Small intestine (tissue), 16 donors: ENCODE measurements at places on chromosomes 1 and 21. TPM values are rescaled to one million over a fixed set of nuclear protein-coding genes. Genes with fewer than 3 reads are reported as not detected.

AADACL3 gene
- not detected for polyA plus RNA-seq

PRPF38A gene
- 55.6 TPM for polyA plus RNA-seq

DNA sequence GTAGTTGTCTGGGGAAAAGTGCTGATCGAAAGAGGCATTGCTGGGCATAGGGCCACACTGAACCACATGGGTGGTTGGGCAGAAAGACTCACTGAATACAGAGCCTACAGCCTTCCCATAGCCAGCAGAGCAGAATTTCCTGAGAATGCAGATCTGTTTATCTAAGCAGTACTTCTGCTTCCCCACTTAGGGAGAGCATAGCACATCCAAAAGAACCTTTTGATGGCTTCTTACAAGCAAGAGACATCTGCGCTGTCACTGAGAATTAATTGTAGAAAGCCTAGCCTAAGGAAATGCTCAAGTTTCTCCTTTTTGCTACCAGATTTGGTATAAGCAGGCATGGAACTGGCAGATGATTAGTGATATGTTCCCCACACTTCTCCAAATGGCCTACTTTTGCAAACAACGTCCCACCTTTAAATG lies 13.0 kb upstream of the KLHDC8A start:
- no peaks in the 10 kb centered on the region for H3K36me3 ChIP-seq
- no peak for DNase-seq
- no peaks in the 10 kb centered on the region for H3K4me1 ChIP-seq

DNA sequence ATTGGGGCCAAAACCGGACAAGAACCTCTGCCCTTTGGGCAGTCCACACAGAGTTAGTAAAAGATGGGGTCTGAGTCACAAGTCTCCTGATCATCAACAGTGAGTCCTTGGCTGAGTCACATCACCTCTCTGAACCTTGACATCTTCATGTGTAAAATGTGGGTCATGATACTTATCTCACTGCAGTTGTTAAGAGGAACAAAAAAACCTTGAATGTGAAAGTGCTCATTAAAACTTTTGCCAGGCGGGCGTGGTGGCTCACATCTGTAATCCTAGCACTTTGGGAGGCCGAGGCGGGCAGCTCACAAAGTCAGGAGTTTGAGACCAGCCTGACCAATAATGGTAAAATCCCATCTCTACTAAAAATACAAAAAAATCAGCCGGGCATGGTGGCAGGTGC lies 15.7 kb downstream of the S100A16 start:
- no peaks in the 10 kb centered on the region for H3K27me3 ChIP-seq
- DNase-seq = no peak
- H3K27ac ChIP-seq = no peak overlapping the region
- H3K4me1 ChIP-seq = peaks cover 3% of the 10 kb centered on the region

DNA sequence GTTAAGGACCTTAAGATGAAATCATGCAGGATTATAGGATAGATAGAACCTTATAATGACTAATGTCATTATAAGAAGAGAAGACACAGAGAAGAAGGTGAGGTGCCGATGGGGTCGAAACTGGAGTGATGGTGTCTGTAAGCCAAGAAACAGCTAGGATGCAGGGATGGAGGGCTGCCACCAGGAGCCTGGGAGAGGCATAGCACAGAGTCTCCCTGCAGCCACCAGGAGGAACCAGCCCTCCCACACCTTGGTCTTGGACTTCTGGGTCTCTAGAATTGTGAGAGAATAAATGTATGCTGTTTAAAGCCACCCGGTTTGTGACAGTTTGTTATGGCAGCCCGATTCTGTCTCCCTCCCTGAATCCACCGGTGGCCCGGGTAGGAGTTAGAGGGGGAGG lies 337.2 kb upstream of the AJAP1 start:
- H3K36me3 ChIP-seq = no peaks in the 10 kb centered on the region
- no peak for DNase-seq
- no peak overlapping the region for H3K27ac ChIP-seq
- H3K4me1 ChIP-seq = no peaks in the 10 kb centered on the region
- no peak overlapping the region for H3K4me3 ChIP-seq
- no peaks in the 10 kb centered on the region for H3K27me3 ChIP-seq

DNA sequence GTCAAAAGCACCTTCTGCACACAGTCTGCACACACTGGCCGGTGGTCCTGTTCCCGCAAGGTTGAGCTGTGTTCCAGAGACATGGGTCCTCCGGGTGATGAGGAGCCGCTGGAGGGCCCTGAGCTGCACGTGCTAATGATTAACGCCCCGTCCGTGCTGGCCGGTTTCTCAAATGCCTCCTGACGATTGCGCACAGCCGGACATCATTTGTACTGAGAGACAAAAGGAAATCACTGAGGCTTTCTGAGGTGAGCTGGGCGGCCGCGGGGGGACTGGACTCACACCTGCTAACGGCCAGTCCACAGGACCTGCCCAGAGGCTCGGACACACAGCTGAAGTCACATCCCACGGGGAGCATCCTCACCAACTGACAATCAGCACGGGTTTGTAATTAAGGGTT lies 29.2 kb downstream of the POFUT2 start:
- H3K4me3 ChIP-seq = no peak overlapping the region
- no peaks in the 10 kb centered on the region for H3K4me1 ChIP-seq
- H3K27me3 ChIP-seq = peaks cover 15% of the 10 kb centered on the region
- no peaks in the 10 kb centered on the region for H3K36me3 ChIP-seq
- no peak overlapping the region for H3K27ac ChIP-seq

DNA sequence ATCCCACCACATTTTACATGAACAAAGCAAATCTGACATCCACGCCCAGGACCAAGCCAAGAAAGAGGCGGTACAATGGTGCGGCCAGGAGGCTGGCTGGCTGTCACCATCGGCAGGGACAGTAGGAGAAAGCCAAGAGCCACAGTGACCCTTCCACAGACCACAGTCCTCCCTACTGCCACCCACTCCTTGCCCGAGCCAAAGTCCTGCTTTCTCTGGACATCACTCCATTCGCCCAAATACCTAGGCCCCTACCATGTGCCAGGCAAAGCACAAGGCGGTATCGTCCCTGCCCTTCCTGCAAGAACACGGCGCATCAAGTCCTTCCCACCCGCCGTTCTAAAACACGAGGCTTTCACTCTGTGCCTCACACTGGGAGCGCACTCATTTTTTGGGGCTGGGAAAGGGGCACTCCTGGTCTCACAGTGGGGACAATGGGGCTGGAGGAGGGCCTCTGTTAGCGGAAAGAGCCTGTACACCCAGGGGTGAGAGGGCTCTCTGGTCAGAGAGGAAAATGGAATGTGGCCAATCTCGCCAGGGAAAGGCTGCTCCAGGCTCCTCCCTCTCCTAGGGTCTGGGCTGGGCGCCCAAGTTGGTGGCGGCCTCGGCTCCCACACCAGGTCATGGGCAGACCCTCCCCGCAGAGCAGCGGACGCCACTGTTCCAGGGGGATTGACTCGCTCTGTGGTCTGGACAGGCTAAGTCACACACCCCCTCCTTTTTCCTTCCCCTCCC lies 26.5 kb downstream of the SSBP3 start:
- H3K4me3 ChIP-seq = no peak overlapping the region
- no peaks in the 10 kb centered on the region for H3K27me3 ChIP-seq
- no peak for DNase-seq
- no peak overlapping the region for H3K27ac ChIP-seq
- H3K4me1 ChIP-seq = peaks cover 15% of the 10 kb centered on the region

CFHR2 gene
- polyA plus RNA-seq = not detected

KRTAP7-1 gene
- not detected for polyA plus RNA-seq

DNA sequence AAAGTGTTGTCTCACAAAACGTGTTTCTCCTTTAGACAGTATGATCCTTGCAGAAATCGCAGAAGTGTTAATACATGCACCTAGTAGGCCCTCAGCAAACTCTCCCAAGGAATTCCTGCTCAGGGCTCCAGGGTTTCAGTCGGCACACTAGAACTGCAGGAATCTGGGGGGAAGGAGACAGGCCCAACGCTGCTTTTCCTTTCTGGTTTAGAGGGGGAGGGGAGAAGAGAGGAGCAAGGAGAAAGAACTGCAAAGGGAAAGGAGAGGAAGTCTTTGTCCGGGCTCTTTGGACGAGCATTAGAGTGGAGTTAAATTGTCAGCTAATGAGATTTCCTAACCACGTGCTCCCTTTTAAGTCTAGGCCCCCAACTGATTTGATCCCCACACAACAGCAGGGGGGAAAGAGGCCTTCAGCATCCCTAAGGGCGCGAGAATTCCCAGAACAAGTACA lies 103.7 kb upstream of the SOD1 start:
- DNase-seq = no peak
- H3K4me1 ChIP-seq = peaks cover 4% of the 10 kb centered on the region
- H3K27me3 ChIP-seq = peaks cover 18% of the 10 kb centered on the region
- H3K36me3 ChIP-seq = no peaks in the 10 kb centered on the region
- H3K27ac ChIP-seq = no peak overlapping the region
- no peak overlapping the region for H3K4me3 ChIP-seq

DNA sequence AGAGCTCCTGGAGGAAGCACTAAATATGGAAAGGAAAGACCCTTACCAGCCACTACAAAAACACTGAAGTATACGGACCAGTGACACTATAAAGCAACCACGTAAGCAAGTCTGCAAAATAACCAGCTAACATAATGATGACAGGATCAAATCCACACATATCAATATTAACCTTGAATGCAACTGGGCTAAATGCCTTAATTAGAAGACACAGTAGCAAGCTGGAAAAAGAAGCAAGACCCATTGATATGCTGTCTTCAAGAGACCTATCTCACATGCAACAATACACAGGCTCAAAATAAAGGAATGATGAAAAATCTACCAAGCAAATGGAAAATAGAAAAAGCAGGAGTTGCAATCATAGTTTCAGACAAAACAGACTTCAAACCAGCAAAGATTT lies 31.0 kb downstream of the C1orf185 start:
- no peak overlapping the region for H3K27ac ChIP-seq
- no peak overlapping the region for H3K4me3 ChIP-seq
- no peak for DNase-seq
- H3K27me3 ChIP-seq = no peaks in the 10 kb centered on the region
- H3K4me1 ChIP-seq = no peaks in the 10 kb centered on the region
- H3K36me3 ChIP-seq = no peaks in the 10 kb centered on the region

DNA sequence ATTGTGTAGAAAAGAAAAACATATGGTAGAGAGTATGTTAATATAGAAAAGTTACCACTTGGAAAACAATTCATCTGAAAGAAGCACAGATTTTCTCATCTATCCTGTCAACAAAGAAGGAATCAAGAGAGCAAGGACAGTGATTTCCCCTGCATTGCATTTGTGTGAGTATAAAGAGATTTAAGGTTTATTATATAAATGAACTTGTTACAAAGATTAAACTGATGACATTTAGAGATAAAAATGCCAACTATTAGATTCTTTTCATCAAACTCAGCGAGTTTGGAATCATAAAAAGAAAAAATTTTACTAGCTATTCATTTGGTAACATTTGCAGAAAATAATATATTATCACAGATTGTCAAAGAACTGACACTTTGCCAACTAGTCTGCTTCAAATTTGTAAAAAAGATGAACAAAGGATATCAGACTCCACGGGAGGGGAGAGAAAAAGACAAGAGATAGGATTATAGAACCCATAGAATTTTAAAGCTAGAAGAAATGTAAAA lies at the start of gene RGS21:
TSS of gene RGS21 (plus strand) at position 51 of the 509 bp plus-strand sequence. CDS start 26,045 bp downstream, outside the sequence.
- no peak within 1 kb of the TSS for H3K27ac ChIP-seq
- no peak within 1 kb of the TSS for H3K4me3 ChIP-seq
- DNase-seq = no peak
- H3K27me3 ChIP-seq = no peaks in the 10 kb centered on the region
- H3K4me1 ChIP-seq = no peaks in the 10 kb centered on the region

SIK1 gene
- 11.5 TPM for polyA plus RNA-seq

DNA sequence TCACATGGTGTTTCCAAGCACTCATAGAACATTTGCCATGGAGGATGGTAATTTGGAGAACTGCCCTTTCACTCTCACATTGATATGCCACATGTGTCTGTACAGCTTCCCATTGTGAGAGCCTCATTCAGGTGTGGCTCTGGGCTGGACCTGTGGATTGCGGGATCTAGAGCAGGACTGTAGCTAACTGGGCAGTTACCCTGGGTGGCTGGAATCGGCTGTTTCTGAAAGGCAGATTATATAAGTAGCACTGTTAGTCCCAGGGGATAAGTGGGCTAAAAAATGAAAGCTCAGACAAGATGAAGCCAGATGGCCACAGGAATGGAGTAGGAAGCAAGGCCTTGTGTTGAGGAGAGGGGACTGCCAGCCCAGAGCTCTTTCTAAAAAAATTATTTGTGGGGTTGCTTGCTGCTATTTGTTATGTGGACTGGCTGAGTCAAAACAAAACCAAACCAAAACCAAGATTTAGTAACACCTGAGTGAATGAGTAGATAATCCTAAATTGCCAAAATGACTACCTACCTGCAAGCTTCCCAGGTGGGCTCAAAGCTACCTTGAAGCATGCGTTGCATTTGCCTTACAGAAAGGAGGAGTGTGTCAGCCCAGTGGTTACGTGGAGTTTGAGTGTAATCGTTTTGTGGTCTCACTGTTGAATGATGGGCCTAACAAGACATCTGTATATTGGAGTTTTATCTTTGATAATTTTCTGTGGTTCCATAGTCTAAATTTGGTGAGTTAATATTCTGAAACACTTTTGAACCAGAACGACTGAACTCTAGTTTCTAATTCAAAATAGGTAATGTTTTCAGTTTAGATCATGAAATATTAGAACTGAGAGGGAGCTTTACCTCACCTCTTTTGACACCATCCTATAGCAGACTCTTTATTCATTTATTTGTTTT lies 58.0 kb downstream of the SDCCAG8 start:
- no peak for DNase-seq
- no peak overlapping the region for H3K4me3 ChIP-seq
- H3K4me1 ChIP-seq = no peaks in the 10 kb centered on the region
- peaks cover 3% of the 10 kb centered on the region for H3K36me3 ChIP-seq

DNA sequence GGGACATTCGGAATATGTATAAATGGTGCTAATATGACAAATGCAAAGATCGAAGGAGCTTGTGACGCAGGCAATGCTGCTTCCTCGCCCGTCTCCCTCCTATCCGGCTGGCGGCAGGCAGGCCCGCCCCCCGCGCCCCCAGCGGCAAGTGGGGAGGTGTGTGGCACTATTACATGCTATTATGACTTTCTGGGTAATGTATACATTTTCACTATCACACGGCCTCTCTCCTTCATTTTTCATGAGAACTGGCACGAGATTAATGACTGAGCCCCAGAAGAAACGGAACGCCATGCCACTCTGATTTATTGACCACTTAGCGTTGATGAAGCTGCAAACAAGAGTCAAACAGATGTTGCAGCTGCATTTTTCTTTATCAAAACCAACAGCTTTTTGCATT lies 138.9 kb upstream of the VAMP3 start:
- H3K4me3 ChIP-seq = no peak overlapping the region
- H3K27ac ChIP-seq = no peak overlapping the region
- no peaks in the 10 kb centered on the region for H3K27me3 ChIP-seq
- no peaks in the 10 kb centered on the region for H3K36me3 ChIP-seq

DNA sequence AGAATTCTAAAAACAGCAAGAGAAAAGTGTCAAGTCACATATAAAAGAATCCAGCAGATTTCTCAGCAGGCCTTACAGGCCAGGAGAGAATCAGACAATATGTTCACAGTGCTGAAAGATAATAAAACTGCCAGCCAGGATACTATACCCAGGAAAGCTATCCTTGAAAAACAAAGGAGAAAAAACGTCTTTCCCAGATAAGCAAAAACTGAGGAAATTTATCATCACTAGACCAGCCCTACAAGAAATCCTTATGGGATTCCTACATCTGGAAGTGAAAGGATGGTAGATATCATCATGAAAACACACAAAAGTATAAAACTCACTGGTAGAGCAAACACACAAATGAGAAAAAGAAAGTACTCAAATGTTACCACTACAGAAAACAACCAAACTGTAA lies 25.2 kb upstream of the UTS2 start:
- H3K27ac ChIP-seq = no peak overlapping the region
- no peak overlapping the region for H3K4me3 ChIP-seq
- no peaks in the 10 kb centered on the region for H3K27me3 ChIP-seq
- H3K36me3 ChIP-seq = no peaks in the 10 kb centered on the region
- no peaks in the 10 kb centered on the region for H3K4me1 ChIP-seq
